ENCODE measurements at places on chromosomes 3 and 15.

- DNase-seq: no peak
Observed at GRCh38 chr15:34436126-34436955, 1.3 kb downstream of the GOLGA8A start.

- DNase-seq: no peak
Observed at GRCh38 chr3:40843851-40844548, 319.2 kb downstream of the ZNF621 start.

DNA sequence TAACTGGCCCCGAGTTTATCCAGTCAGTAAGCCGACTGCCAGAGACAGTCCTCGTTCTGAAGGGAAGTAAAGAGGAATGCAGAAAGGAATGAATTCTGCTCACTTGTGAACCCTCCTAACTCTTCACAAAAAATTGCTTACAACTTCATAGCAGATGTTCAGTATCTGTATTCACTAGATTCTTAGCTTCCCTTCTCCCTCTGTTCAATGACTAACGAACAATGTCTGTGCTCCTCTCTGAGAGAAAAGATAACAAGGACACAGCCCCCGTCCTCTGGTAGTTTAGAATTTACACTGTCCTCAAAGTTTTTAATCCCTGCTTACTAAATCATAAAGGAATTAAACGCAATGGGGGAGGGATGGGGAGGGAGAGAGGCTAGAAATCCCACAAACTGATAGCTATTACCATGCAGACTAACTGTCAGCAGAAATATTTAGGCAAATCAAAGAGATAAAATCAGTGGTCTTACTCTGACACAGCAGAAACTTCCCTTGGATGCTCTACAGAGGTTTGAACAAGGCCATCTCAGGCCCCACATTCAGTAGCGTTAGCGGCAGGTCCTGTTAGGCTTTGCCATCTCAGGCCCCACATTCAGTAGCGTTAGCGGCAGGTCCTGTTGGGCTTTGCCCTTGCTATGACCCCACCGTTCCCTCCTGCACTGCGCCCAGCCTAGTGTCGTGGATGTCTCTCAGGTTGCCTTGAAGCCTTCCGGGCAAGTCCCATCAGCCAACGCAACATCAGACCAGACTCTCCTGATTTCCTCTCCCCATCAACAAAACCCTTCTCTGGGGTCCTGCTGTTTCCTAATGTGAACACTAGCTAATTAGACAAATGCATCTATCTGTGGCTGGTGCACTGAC is 23.4 kb downstream of the NRROS start:
- no peak for DNase-seq

GRCh38 chr3:58004973-58005372 is 3.2 kb upstream of the FLNB start:
- no peak for DNase-seq

GRCh38 chr3:37762286-37762685 is 99.4 kb upstream of the CTDSPL start:
- DNase-seq: no peak

GRCh38 chr3:42729404-42730145 is 27.0 kb upstream of the HHATL start:
- no peak for DNase-seq

GRCh38 chr15:57647791-57648130 is 56.1 kb downstream of the MYZAP start:
- DNase-seq: no peak

- no peak for DNase-seq
Observed at GRCh38 chr3:88101142-88101541, 42.1 kb downstream of the ZNF654 start.

DNA sequence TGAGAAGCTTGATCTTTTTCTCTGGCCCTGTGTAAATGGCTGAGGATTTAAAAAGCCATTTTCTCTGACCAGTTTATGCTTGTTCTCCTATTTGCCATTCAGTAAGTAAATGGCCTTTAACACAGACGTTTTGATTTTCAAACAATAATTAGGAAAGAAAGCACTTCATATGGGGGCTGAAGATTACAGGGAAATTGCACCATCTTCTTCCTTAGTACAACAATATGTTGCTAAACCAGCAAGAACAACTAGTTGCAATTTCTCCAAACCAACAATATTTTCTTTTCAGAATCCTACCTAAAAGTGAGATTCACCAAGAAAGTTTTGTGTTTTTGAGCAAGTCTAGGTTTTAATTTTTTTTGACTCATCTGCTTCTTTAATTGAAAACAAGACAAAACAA is 80.5 kb upstream of the CCNL1 start:
- no peak for DNase-seq

GRCh38 chr15:63172851-63173451 is 15.7 kb upstream of the RPS27L start:
- no peak for DNase-seq

DNA sequence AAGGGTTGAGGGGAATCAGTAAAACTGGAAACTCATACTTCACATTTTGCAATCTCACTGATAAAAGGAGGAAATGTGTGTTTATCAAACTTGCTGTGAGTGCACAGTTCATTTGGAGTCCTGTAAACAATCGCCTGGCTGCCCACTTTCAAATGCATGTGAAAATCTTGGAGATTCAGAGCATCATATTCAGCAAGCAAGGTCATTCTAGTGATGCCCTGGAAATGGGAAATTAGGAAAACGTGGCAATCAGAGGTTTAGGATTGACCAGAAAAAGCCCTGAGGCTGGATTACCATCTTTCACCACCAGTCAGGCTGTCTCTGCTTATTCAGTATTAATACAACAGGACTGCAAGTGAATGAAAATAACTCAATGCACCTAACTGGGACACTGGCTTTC is 23.9 kb downstream of the DPH6 start:
- DNase-seq: peak; percentile 3

GRCh38 chr3:81581966-81582599 is 179.4 kb downstream of the GBE1 start:
- DNase-seq: peak; percentile 13

DNA sequence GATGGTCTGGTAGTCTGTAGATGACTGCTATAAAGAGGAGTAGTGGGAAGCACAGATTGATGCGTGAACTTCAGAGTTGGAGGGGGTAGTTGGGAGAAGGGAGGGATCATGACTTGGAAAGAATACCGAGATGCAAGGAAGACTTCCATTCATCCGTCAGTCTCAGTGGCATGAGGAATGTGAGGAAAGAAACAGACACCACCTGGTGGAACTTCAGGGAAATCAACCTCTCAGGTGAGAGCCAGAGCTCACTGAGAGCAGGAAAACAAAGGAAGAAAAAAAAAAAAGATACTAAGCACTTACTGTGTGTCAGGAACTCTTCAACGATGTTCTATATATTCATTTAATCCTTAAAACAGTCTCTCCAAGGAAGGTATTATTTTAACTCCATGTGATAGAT is 172.4 kb downstream of the OXSM start:
- DNase-seq: no peak

- DNase-seq: no peak
Observed at GRCh38 chr3:106157411-106157810, 288.6 kb upstream of the CBLB start.

GRCh38 chr3:13083898-13084297 is 10.7 kb upstream of the IQSEC1 start:
- no peak for DNase-seq

DNA sequence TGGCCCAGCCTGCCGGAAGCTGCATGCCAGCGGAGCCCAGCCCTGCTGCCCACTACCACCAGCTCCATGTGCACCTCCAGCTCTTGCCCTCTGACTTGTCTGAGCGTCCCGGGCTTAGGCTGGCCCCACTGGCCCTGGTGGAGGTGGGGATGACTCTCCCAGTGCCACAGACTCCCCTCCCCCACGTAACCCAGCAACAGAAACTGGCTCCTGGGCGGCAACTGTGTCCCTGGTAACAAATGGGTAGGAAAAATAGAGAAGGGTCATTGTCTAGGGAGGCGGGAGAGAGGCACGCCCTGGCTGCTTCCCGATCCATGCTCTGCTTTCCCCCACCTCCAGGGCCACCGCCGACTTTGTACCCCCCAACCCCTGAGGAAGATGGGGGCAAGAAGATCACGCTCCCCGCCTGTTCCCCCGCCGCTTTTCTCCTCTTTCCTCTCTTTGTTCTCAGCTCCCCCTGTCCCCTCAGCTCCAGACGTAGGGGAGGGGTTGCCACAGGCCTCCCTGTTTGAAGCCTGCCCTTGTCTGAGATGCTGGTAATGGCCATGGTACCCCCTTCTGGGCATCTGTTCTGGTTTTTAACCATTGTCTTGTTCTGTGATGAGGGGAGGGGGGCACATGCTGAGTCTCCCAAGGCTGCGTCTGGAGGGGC is 10.8 kb upstream of the SEMA3B start:
- no peak for DNase-seq

DNA sequence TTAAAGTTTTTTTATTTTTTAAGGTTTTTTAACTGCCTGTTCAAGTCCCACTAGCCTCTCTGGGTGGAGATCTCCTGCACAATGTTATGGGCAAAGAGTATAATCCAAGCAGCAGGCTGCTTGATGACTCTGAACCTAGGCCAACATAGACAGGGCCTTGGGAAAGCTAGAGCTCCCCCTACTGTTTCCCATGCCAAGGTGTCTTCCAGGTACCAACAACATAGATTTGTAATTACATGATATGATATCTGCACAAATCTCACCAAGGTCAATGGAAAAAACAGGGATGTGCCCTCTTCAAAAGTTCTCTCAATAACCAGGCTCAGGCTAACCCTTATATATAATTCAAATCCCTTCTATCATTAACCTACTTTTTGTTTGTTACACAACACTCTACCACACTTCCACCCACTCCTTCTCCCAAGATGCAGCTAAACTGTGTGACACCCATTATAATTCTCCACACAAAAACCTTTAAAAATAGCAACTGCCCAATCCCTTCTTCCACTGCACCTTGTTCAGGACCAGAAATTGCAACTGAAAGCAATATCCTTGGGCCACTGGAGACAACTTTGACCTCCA is 43.8 kb downstream of the RBM15B start:
- no peak for DNase-seq

DNA sequence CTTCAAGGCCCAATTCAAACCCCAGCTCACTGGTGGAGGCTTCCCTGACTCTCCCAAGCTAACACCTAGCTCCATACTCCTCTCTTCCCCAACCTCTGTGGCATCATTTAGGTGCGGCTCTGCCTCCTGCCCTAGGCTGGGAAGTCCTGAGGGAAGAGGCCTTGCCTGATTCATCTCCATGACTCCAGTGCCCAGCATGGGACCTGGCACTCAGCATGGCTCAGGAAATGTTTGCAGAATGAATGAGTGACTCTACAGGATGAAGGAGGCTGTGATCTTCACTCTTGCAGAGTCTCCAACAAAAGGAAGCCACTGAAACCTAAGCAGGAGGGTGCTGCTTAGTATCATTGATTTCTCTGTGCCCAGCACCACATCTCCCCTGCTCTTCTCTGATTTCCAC is 34.5 kb upstream of the INSYN1 start:
- no peak for DNase-seq

Data from AG04450 (cell line).